ENCODE measurements at places on chromosomes 13 and 19.

- no peak for DNase-seq
These were observed 1.2 kb upstream of the C19orf81 start for GRCh38 chr19:50647879-50648615.

- no peak for DNase-seq
These were observed 10.4 kb downstream of the SBK2 start for GRCh38 chr19:55526216-55527196.

- no peak for DNase-seq
These were observed 182.4 kb downstream of the GPC6 start for GRCh38 chr13:93409001-93409400.

DNA sequence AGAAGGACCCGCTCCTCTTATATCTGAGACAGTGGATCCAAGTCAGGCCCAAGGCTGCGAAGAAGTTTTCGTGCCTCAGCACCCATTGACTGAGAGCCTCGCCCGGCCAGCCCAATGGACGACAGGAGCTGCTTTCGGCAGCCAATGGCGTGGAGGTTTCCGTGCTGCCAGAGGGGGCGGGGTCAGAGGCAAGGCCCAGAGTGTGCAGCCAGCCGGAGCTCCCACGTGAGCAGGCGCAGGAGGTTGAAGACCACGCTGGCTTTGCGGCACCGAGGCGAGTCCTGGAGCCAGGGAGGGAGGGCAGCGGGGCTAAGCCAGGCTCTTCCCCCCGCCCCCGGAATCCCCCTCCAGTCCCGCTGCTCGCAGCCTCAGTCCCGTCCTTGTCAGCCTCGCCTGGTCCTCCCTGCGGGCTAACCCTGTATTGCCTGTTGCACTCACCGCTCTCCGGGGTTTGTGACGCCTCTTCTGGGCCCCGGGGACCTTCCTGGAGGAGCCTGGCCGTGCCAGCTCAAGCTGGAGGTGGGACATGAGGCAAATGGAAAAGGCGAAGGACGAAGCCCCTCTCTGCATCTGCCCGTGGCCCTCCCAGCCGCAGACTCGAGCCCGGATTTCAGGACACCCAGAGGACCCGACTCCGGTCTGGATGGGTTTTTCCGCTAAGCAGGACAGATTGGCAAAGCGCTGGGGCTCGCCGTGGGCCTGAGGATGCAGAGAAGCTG is 1.5 kb downstream of the IFNL4 start:
- DNase-seq = no peak

DNA sequence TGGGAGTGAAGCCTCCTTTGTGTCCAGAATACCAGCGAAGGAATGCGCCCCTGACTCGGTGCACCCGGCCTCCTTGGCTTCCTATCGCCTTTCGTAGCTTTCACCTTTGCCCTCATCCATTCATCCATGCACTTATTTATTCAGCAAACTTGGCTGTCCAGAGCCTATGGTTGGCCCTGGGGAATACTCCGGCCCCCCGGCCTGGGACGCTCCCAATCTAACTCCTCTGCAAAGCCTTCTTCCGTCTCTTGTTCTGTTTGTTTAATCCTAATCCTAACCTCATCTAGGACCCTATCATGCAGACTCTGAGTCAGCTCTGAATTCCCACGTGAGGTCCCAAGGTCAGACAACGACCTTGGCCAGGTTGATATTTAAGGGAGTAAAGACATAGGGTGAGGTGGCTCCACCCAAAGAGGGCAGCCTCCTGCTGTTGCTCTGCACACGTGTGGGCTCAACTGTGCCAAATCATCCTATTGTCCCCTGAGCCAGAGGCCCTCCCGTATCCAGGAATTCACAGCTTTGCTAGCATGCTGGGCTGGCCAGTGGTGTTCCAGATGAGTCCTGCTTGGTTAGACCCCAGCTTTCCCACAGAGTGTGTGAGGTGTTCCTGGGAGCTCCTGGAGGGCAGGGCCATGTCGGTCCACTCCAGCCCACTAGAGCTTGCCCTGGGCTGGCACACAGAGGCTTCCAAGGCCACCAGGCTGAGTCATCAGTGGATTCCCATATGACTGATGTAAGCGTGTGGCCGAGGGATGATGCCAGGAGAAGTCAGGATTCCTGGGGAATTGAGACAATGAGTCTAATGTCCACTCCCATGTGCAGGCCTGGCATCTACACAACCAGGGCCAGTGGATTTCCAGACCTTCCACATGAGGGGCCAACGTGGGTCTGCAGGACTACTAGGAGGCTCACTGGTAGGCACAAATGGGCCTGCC is 6.5 kb upstream of the CCNE1 start:
- DNase-seq = no peak

- no peak for DNase-seq
These were observed 649.3 kb upstream of the ARGLU1 start for GRCh38 chr13:107217251-107217650.

GRCh38 chr13:19961489-19961888 is 3.0 kb downstream of the ZMYM2 start:
- DNase-seq = no peak

DNA sequence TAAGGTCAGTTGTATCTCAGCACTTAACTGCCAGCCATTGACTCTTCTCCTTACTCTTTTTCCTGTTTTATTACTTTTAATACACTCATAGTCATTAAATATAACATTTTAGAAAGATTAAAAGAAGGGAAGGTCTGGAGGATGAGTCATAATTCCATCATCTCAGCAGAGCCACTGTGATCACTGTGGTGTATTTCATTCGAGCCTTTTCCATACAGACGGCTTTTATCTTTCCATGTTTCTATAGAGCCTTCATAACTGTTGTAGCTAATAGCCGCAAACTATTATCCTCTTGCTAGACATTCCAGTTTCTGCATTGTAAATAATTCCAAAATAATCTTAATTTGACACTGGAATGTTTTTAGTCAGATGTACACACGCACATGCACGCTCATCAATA is 4.7 kb upstream of the FLT1 start:
- DNase-seq = no peak

- no peak for DNase-seq
These were observed 24.0 kb downstream of the STARD13 start for GRCh38 chr13:33261387-33262061.

DNA sequence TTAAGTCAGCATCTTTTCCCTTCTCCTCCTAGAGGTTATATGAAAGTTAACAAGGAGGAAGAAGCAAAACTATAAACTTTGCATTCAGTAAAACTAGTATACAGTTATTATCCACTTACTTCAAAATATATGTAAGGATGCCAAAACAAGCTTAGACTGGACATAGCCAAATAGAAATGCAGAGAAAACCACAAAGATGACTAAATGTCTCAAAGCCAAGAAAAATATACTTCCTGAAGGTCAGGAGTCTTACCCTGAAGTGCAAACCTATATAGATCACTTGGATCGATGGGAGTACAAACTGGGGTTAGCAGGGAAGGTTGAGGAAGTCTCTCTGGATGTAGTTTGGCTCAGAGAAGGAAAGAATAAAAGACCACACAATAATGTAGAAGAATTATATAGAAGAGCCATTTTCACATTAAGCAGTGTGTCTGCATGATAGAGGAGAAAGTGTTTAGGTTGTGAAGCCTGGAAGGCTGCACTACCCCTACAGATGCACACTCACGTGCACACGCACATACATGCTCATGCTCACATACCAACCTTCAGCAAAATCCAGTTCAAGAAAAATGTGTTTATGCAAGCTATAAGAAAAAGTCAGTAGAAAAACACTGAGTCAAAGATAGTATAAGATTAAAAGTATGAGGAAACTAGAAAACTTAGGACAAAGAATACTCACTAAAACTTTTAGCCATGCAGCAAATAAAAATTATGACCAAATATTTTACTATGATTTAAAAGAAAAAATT is 112.1 kb upstream of the RXFP2 start:
- DNase-seq = no peak

All from D721Med (cell line).